ENCODE measurements at places on chromosomes 1 and 21.

DNA sequence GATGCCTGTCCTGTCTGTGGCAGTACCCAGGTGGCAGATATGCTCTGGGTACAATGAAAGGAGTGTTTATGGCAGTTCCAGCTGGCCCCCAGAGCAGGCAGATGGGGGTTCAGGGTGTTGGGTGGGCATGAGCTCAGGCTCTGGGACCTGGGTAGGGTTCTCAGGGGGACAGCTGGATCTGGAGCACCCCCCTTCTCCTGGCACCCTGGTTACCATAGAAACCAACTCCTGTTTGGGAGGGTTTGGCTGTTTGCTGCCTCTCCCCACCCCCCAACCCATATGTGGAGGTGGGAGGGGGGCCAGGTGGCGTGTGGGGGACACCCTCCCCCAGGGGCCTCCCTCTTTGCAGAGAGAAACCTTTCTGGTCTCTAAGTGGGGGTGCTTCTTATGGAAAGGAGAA is 7.1 kb downstream of the FOXO6 start:
- DNase-seq = no peak

- DNase-seq = no peak
Measured at GRCh38 chr1:117098287-117098890, 23.2 kb downstream of the TRIM45 start.

DNA sequence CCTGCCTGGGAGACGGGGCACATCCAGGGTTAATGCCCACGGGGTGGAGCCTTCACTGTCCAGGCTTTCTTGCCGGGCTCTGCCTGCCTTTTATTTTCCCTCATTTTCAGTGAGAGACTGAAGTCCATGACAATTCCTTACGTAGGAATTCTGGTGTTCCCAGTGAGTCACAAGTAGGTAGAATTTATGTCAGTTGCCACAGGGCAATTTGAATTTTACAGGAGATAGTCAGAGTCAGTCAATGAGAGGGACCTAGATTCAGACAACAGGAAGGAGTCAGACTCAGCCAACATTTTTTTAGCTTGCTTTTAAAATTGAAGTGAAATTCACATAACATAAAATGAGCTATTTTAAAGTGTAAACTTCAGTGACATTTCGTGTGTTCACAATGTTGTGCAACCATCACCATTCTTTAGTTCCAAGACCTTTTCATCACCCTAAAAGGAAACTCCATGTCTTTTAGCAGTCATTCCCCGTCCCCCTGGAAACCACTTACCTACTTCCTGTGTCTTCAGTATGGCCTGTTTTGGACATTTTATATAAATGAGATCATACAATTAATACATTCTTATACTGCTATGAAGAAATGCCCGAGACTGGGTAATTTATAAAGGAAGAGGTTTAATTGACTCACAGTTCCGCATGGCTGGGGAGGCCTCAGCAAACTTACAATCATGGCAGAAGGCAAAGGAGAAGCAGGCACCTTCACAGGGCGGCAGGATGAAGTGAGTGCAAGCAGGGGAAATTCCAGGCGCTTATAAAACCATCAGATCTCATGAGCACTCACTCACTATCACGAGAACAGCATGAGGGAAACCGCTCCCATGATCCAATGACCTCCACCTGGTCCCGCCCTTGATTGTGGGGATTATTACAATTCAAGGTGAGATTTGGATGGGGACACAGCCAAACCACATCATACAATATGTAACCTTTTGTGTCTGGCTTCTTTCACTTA is 14.6 kb downstream of the AJAP1 start:
- DNase-seq = no peak

- no peak for DNase-seq
Measured at GRCh38 chr1:5975133-5975880, 16.9 kb downstream of the NPHP4 start.

DNA sequence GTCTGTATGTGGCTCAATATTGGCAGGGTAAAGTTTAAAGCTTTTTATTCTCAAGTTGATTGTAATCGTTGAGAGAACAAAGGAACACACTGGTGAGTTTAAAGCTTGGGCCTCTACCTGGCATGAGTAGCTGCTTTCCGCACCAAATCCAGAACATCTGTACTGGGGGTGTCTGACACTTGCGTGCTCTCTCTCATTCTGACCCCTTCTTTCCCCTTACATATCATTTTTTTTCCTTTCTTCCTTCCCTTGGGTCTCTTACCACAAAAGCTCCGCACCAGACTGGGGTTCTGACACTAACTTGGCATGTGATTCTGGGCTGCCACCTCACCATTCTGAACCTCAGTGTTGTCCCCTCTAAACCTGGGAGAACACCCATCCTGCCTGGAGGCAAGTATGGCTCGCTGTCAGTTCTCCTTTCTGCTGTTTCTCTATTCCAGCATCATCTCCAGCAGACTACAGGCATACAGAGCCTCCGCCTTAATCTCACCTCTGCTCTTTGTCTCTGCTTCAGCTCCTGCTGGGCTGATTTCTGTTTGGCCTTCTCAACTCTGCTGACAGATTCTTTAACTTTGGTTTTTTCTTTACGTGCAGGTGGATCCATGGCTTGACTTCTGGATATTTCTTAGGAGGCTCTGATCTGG is 859 bp upstream of the ERMAP start:
- DNase-seq = no peak

DNA sequence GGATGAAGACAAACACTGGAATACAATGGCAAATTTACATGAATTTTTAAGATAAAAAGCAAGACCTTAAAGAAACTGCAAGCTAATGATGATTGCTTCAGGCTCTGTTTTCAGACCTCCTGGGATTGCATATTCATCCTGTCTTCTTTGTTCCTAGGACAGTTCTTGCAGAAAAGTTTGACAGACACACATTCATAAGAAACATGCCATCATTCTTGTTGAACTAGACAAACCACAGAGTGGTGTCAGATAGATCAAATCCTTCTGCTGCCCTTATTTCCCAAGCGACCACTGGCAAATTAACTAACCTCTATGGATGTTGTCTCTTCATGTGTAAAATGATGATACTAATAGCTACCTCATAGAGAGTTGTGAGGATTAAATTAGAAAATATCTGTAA is 181.3 kb downstream of the KCTD3 start:
- DNase-seq = no peak

DNA sequence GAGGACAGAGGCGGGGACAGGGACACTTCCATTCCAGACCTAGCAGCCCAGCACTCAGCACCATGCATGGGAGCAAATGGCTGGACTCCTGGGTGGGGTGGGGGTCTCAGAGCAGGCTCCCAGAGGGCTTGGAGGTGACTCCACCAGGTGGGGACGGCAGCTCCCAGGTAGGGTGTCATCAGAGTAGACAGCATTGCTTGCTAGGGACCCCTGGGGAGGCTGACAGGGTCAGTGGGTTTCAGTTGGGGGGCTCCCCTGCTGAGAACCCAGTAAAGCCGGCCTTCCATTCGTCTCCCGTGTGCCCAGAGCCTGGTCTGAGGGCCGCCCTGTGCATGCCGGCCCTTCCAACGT is 4.8 kb upstream of the GJC2 start:
- no peak for DNase-seq

DNA sequence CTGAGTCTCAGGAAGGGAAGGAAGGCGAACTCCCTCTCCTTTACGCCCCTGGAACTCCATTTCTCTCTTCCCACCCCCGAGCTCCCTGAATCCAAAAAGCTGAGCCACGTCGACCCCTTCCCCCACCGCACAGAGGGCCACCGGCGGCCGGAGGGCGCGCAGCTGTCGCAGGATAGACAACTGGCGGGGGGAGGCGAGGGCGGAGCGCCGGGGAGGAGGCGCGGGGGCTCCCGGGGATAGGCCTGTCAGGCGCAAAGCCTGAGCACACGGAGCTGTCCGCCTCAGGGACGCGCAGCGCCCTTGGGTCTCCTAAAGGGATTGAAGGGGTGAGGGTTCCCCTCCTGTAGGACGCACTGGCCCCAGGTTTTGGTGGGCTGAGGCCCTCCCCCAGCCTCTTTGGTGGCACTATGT is 752 bp upstream of the ACTA1 start:
- no peak for DNase-seq
